ENCODE measurements at places on chromosomes 5 and 9.

- DNase-seq, result no peak
These were observed 93.6 kb downstream of the MCTP1 start for GRCh38 chr5:95191330-95191729.

DNA sequence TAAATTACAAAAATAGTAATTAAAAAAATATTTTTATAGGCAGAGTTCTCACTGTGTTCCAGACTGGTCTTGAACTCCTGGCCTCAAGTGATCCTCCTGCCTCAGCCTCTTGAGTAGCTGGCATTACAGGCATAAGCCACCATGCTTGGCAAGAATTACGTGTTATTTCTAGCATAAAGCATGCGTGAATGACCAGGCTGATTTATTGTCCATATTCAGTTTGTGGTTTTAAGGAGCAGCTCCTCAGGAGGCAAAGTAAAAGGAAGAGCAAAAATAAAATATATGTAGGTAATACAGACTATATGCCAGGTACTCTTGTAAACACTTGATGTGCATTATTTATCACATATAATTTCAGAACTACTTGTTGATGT, 7.1 kb upstream of the CD180 start:
- DNase-seq, result peak; percentile 37

DNA sequence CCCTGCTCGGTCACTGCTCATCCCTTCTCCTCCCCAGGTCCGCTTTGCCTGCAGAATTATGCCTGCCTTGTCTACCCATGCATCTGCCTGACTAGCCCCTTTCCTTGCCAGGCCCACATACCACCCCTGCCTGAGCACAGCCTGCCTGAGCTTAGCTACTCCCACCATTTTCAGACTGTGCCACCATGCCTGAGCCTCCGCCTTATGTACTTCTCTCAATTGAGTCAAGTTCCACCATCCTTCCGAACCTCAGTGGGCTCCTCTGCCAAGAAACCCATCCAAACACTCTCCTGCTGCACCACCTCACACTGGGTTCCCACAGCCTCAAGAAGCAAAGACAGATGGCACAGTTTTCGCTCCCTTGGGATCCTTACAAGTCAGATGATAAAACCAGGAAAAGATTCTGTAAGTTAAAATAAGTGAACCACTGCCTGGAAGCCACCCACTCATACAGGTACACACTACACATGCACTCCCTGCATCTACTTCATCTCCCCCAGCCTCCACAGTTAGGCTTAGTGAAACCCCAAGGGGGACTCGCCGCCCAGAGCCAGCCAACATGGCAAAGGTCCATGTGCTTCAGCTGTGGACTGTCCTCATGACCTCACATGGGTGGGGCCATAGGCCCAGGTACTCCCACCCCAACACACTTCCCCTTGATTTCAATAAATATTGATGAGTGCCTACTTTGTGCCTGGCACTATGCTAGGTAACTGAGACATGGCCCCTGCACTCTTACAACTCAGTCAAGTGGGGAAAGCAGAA, 23.1 kb downstream of the P4HA2 start:
- no peak for DNase-seq

DNA sequence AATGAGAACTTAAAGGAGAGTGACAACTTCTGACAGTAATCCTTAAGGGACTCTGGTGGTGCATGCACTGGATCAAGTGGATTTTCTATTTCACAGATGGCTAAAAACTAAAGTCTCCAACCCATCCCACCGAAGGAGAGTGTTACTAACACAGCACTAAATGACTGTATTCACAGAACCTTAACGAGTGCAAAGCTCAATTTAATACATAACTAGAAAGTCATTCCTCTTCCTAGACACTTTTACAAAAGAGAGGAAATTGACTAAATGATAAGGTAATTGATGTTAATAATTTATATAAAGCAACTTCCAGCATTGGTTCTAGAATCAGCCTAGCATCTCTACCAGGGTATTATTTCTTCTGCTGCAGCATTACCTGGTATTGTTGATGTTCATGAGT, 189.8 kb downstream of the ADAMTS12 start:
- DNase-seq, result no peak

- DNase-seq, result peak; percentile 72
These were observed 34.3 kb downstream of the MTMR12 start for GRCh38 chr5:32278406-32278805.

GRCh38 chr9:92949266-92949982, 2.1 kb downstream of the FGD3 start:
- DNase-seq, result no peak

DNA sequence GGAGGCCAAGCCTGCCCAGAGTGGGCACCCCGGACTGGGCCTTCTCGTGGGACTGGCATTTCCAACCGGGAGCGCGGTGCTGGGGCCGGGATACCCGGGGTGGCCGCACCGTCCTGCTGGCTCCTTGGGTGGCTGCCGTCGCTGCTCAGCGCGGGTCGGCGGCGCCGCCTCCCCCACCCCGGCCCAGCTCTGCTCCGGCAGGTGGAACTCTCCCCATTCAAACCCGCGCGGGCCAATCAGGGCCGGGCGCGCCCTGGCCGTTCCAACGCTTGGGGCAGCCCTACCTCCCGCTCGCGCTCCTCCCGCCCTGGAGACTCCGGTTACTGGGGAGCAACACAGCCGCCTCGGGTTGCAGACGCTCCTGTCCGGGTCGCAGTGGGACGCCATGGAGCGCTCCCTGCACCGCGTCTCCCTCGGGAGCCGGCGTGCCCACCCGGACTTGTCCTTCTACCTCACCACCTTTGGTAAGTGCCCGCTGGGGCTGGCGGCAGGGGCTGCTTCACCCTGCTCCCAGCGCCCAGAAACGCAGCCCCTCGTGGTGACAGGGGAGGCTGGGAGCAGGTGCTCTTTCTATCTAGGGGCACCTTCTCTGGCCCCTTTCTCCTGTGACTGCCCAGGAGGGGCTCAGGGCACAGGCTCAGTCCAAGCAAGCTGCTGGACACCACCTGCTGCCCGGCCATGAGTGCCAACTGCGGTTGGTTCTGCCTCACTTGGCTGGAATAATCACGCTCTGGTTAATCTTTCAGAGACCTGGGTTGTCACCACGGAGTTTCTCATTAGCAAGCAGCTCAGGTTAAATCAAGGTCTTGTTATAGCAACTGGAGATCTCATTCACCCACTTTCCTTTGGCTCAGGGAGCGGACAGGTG, at the start of gene RGS3:
Gene RGS3 (plus strand): TSS at position 310 of the 868 bp plus-strand sequence. CDS start 76 bp downstream, at position 386.
- no peak for DNase-seq

DNA sequence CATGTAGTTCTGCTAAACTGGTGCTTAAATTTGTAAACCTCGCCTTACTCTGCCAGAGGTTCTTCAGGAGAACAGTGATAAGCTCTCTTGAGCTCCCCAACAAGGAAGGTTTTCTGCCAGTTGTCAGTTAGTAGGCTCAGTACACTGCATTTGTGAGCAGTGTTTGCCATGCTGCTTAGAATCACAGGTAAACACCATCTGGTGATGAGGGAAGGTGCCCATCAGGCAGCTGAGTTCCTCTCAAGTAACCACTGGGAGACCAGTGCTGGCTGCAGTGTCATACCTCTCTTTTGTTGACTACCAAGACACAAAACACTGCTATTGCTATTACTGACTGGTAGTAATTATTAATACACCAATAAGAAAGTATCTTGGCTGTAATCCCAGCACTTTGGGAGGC, 186.2 kb upstream of the OTULINL start:
- DNase-seq, result no peak

GRCh38 chr9:71514344-71514975, 253.9 kb downstream of the CEMIP2 start:
- DNase-seq, result no peak

DNA sequence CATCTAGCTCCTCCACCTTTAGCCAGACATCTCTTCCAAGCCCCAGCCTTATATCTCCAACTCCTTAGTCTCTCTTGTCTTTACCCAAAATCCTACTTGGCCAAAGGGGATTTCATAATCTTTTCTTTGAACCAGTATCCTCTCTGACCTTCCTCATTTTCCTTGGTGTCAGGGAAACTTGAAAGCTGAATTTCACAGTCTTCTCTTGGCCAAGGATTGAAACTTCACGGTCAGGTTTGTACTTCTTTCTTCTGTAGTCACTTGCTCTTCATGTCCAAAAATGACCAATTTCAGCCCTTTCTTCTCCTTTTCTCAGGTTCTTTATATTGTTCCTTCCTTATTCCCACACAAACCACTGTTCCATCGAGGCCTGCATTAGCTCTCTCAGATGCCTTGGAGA, 473.7 kb upstream of the KLF4 start:
- DNase-seq, result peak; percentile 61

DNA sequence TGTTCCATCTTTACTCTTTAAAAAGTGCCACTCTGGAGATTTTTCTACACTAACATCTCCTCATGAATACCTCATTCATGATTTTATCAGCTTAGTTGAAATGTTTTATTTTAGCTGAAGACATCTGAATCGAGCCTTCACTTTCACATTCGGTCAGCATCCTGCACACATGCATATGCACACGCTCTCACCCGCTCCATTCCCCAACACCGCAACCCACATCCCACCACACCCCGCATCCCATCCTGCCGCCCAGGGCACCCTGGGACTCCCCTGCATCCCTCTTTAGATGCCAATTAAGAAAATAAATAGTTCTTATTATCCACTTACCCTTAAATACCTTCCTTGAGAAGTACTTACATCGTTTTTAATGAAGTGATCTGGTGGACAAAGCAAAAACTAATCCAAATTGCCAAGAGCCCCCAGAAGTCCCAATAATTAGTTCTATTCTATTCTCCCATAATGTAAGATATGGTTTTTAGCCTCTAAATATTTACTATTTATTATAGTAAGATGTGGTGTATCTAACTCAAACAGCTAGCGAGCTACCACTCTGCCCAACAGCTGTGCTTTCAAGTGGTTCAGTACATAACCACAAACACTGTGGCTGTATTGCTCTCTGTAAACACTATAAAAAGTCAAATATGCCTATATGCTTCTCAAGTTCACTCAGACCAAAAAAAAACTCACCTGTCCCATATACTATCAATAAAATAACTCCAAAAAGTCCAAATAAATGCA, 38.2 kb downstream of the GZMK start:
- no peak for DNase-seq

DNA sequence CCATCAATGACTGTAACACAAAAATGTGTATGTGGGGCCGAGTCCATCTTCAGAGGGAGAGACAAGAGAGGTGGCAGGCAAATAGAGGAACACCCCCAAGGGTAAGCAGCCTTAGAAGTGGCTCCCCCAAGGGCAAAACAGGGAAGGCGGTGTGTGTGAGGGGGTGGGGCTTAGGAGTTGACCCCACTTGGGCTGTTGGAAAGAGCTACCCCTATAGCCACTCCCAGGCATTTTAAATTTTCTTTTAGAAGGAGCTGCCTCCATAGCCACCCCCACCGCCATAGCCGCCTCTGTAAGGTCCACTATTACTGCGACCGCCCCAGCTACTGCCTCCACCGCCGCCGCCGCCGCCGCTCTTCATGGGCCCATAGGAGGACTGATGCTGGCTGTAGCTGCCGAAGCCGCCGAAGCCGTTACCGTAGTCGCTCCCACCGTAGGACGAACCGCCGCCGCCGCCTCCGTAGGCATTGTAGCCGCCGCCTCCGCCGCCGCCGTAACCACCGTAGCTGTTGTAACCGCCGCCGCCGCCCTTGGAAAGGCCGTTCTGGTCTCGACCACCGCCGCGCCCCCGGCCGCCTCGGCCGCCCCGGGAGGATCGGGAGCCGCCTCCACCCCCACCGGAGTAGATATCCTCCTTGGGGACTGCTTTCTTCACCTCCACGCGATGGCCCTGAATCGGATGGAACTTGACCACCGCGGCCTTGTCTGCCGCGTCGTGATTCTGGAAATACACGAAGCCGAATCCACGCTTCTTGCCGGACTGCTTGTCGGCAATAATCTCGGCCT, 1.1 kb downstream of the HNRNPA0 start:
- DNase-seq, result peak; percentile 31

- no peak for DNase-seq
These were observed 107.2 kb downstream of the ARHGEF28 start for GRCh38 chr5:73733219-73733618.

DNA sequence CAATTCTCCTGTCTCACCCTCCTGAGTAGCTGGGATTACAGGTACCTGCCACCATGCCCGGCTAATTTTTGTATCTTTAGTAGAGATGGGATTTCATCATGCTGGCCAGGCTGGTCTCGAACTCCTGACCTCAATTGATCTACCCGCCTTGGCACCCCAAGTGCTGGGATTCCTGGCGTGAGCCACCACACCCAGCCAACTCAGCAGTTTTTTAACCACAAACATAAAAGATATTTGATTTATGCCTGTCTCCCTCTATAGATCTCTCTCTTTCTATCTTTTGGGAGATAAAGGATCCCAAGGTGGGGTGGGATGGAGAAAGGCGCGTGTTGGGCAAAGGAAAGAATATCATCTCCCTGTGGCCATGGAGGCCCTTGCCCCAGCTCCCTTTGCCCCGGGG, 26.8 kb downstream of the NR4A3 start:
- no peak for DNase-seq

GRCh38 chr5:51376509-51376908, 6.7 kb upstream of the ISL1 start:
- no peak for DNase-seq

DNA sequence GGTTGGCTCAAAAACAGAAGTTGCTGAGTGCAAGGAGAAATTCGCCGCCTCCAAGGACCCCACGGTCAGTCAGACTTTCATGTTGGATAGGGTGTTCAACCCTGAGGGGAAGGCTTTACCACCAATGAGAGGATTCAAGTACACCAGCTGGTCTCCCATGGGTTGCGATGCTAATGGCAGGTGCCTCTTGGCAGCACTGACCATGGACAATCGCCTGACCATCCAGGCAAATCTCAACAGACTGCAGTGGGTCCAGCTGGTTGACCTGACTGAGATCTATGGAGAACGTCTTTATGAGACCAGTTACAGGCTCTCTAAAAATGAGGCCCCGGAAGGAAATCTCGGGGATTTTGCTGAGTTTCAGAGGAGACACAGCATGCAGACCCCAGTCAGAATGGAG, 7.7 kb downstream of the GTF3C4 start:
- DNase-seq, result no peak

GRCh38 chr9:137228968-137229896, 1.5 kb upstream of the SLC34A3 start:
- no peak for DNase-seq

DNA sequence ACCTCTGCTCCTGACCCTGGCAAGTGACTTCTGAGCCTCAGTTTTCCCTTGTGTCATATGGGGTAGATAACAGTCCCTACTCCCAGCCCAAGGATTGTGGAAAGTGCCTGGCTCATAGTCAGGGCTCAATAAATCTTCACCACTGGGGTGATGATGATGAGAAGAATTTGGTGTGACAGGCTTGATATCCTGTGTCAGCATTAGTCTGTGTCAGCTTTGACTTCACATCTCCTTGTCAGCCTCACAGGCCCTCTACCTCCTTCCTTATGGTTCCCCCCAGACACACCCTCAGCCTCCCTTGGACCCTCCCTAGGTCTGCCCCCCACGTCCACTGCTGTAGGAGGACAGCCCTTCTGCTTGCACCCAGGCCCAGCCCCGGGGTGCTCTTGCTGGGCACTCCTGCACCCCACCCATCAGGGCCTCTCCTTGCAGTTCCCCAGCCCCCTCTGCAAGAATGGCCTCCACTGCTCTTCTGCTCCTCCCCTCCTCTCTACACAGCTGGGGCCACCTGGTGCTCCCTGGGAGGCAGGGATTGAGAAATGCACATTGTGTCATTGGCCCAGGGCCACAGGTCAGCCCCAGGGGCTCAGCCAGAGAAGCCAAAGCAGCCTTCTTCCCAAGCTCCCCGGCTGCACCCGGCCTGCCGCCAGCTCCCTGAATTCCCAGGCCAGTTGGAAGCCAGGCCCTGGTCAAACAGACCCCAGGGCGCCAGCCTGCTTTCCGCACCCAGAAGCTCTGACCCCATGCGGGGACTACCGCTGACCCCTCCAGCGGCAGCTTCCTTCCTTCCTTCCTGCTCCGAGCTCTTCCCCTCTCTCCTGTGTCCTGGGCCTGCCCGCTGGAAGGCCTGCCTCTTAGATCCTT, 7.7 kb downstream of the FGFR4 start:
- DNase-seq, result no peak
